ENCODE measurements at places on chromosomes 2 and 18.

GRCh38 chr18:55119434-55119833 is 160.2 kb upstream of the CCDC68 start:
- H3K27me3 ChIP-seq = no peaks in the 10 kb centered on the region
- DNase-seq = no peak
- no peaks in the 10 kb centered on the region for H3K36me3 ChIP-seq
- no peaks in the 10 kb centered on the region for H3K4me1 ChIP-seq
- no peak overlapping the region for H3K4me3 ChIP-seq

GRCh38 chr18:46054956-46055837 is 16.9 kb downstream of the PSTPIP2 start:
- H3K4me1 ChIP-seq = no peaks in the 10 kb centered on the region
- no peaks in the 10 kb centered on the region for H3K36me3 ChIP-seq
- no peak overlapping the region for H3K27ac ChIP-seq
- H3K27me3 ChIP-seq = no peaks in the 10 kb centered on the region
- no peak overlapping the region for H3K4me3 ChIP-seq

GRCh38 chr2:182650704-182651103 is 65.4 kb upstream of the DNAJC10 start:
- H3K36me3 ChIP-seq = no peaks in the 10 kb centered on the region
- H3K27ac ChIP-seq = no peak overlapping the region
- H3K27me3 ChIP-seq = no peaks in the 10 kb centered on the region
- H3K4me3 ChIP-seq = no peak overlapping the region

DNA sequence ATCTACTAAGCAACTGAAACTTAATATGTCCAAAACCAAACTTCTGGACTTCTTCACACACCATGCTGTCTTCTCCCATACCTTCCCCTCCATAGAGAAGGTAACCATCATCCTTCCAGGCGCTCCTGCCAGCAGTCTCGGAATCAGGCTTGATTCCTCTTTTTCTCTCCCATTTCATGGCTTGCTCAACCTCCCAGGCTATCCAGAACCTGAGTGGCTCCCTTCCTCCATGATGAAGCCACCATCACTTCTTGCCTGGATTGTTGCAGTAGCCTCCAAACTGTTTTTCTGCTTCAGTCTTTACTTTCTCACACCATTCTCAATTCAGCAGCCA is 40.1 kb upstream of the NDUFV2 start:
- H3K4me1 ChIP-seq = no peaks in the 10 kb centered on the region
- DNase-seq = no peak
- H3K27me3 ChIP-seq = no peaks in the 10 kb centered on the region

- H3K4me3 ChIP-seq = no peak overlapping the region
- no peak overlapping the region for H3K27ac ChIP-seq
- no peaks in the 10 kb centered on the region for H3K27me3 ChIP-seq
- no peaks in the 10 kb centered on the region for H3K4me1 ChIP-seq
- no peak for DNase-seq
These were observed 104.5 kb upstream of the YWHAQ start for GRCh38 chr2:9735335-9735734.

DNA sequence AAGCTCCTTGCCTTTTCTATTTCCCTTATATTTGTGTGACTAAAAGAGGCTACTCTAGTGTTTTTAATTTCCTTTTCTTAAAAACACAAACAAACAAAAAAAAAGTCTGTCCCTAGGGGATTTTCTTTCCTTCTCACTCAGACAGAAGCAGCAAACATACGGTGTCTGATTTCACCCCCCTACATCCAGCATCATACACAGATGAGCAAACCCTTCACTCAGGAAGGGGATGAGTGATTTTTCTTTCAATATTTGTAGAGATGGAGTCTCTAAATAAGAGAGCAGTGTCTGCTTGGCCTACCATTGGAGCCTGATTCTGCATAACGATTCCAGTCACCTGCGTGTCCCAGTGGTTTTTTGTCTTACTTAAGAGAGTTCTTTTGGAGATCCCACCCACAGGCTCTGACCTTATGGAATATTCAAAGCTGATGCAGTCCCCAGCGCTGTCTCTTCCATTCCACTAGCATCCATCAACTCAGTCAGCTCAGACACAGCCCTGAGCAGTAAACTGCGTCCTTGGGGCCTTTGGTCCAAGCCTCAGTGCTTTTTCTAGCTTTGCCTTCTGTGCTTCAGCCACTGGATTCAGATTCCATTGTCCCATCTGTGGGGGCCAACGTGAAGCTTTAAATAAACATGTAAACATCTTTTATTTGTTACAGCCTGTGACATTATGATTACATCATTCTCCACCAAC is 52.6 kb upstream of the TPO start:
- no peaks in the 10 kb centered on the region for H3K36me3 ChIP-seq
- H3K27ac ChIP-seq = no peak overlapping the region
- no peaks in the 10 kb centered on the region for H3K4me1 ChIP-seq
- peaks cover 3% of the 10 kb centered on the region for H3K27me3 ChIP-seq
- no peak for DNase-seq

- H3K36me3 ChIP-seq = no peaks in the 10 kb centered on the region
- no peak overlapping the region for H3K4me3 ChIP-seq
- DNase-seq = peak; percentile 41
- no peaks in the 10 kb centered on the region for H3K4me1 ChIP-seq
These were observed 92.8 kb downstream of the RTN4 start for GRCh38 chr2:54957321-54957999.

- H3K36me3 ChIP-seq = no peaks in the 10 kb centered on the region
- peak; percentile 78 for DNase-seq
- no peak within 1 kb of the TSS for H3K27ac ChIP-seq
These were observed at the start of gene SCG2 for GRCh38 chr2:223601932-223602666. Gene SCG2, minus strand, starts transcription at chr2:223602361. Its CDS starts 3,079 bp downstream, at chr2:223599282.

DNA sequence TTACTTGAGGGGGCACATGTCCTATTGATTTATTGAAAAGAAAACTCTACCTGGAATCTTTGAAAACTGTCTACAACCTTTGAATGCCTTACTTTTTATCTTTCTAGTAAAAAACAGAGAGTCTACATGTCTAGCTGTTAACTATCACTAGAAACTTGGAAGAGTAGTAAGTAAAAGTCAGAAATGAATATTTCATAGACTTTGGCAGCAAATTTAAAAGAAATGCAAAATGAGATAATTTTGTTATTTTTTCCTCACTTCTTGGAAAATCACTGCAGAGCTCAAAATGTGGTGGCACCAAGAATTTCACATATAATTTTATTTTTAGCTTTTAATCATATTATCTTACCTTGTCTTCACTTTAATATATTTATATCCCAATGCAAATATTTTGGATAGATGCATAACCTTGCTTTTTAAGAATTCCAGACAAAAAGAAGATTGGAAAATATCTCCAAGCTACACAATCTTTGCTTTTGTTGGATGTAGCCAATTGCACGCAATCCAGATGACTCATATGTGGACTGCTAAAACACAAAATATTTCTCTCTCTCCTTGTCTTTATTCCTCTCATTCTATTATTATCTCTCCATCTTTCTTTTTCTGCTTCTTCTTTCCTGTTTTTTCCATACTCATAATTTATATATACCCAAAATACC is 92.2 kb upstream of the DSEL start:
- DNase-seq = no peak
- H3K4me3 ChIP-seq = no peak overlapping the region
- no peak overlapping the region for H3K27ac ChIP-seq
- H3K36me3 ChIP-seq = no peaks in the 10 kb centered on the region

- H3K36me3 ChIP-seq = no peaks in the 10 kb centered on the region
- no peak overlapping the region for H3K4me3 ChIP-seq
- H3K27ac ChIP-seq = no peak overlapping the region
These were observed 5.5 kb upstream of the ARL4C start for GRCh38 chr2:234502285-234502918.

DNA sequence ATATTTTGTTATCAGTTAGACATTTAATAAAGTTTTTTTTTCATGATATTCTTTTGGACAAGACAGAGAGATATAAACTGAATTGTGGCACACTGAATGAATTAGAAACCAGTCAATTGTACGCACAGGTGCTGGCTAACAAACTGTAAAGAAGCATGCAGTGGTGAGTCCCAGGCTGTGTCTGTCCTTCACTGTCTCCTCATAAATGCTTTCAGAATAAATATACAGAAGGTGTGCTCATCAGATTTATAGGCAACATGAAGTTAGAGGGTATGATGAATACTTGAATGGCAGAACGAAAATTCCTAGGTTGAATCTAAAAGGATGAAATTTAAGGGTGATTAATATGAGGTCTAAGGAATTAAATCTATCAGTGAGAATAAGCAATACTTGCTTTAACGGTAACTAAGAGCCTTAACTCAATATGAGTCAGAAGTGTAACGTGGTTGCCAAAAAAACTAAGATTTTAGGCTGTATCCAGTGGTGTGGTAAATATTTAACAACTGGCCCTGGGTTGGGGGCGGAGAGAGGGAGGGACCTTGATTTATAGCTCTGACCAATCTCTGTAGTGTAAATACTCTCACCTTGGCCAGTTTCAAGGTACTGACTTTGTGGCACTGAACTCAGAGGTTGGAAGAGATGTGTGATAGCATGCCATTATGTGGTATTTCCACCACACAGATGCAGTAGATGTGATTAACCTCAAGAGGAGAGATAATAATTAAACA is 41.9 kb upstream of the AAK1 start:
- H3K4me1 ChIP-seq = peaks cover 16% of the 10 kb centered on the region
- no peak overlapping the region for H3K4me3 ChIP-seq
- no peaks in the 10 kb centered on the region for H3K36me3 ChIP-seq
- DNase-seq = no peak

DNA sequence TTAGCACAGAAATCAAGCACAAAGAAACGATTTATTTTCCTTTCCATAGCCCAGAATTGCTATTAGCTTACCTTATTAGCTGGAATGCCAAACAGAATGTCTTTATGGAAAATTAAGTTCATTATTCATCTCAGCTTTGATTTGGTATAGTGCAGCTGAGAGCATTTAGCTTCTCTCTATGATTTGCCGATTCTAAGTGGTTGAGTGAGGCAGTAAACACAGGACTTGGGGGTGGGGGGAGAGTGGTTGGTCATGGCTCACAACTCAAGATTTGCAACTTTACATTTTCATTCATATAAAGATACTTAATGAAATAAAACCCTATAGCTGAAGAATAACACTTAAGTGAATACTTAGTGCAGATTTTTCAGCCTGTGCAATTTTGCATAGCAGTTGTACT is 395.2 kb downstream of the TGIF1 start:
- DNase-seq = no peak
- H3K36me3 ChIP-seq = no peaks in the 10 kb centered on the region
- H3K27ac ChIP-seq = no peak overlapping the region
- H3K27me3 ChIP-seq = no peaks in the 10 kb centered on the region
- no peak overlapping the region for H3K4me3 ChIP-seq

DNA sequence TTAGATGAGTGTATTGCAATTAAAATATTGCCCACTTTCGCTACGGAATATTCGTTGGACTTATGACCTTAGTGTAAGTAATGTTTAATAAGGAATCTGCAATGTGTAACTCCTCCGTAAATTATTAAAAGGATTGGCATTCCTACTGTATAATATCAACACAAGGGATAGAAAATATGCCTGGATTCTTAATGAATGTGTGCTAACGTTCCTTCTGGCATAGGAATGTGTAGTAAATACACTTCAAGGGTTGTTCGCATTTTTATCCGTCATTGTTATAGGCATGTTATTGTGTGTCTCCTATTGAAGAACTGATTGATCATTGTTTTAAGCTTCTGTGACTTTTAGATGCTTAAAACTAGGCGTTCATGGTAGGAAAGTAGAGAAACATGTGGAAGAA is 134.5 kb downstream of the NEDD4L start:
- no peak overlapping the region for H3K4me3 ChIP-seq
- H3K36me3 ChIP-seq = no peaks in the 10 kb centered on the region
- no peaks in the 10 kb centered on the region for H3K4me1 ChIP-seq
- no peaks in the 10 kb centered on the region for H3K27me3 ChIP-seq

GRCh38 chr2:152558158-152558984 is 158.9 kb downstream of the PRPF40A start:
- peaks cover 20% of the 10 kb centered on the region for H3K4me1 ChIP-seq
- H3K27me3 ChIP-seq = no peaks in the 10 kb centered on the region
- peak overlapping the region; percentile 74 for H3K27ac ChIP-seq

- H3K36me3 ChIP-seq = no peaks in the 10 kb centered on the region
- no peaks in the 10 kb centered on the region for H3K27me3 ChIP-seq
- no peak for DNase-seq
These were observed 652.7 kb downstream of the DCDC2C start for GRCh38 chr2:4356109-4356508.

DNA sequence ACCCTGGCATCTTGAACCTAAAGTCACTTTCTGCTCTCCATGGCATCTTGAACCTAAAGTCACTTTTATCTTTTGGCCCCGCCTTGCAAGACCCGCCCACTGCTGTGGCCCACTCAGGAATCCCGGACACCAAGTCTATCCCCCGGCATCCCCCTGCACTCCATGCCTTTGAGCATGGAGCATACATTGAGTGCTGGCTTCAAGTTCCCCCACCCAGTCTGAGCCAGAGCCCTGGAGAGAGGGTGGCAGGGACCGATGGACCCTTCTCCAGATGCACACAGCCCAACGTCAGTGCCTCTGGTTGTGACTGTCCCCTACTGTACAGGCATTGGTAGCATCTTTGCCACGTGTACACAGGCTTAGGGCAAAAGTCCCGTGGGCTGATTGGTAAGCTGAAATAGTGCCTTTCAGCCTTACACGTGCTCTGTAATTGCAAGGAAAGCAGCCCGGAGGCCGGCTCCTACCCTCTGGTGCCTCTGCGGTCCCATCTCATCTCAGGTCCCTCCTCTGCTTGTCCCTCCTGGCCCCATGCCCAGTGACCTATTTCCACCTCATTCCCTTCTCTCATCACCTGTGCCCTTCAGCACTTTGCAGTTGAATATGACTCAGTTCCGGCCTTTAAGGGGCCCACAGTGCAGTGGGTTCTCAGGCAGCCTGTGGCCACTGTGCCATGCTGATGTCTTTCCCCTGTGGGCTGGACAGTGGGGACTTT is 154.0 kb downstream of the INHBB start:
- no peak overlapping the region for H3K4me3 ChIP-seq
- H3K27me3 ChIP-seq = peaks cover 7% of the 10 kb centered on the region
- H3K27ac ChIP-seq = no peak overlapping the region
- H3K4me1 ChIP-seq = no peaks in the 10 kb centered on the region

- no peaks in the 10 kb centered on the region for H3K36me3 ChIP-seq
- no peaks in the 10 kb centered on the region for H3K27me3 ChIP-seq
- no peaks in the 10 kb centered on the region for H3K4me1 ChIP-seq
- H3K27ac ChIP-seq = no peak overlapping the region
These were observed 36.4 kb upstream of the SLC14A1 start for GRCh38 chr18:45687621-45688020.

GRCh38 chr2:169734169-169734847 is 676 bp downstream of the KLHL23 start:
- H3K36me3 ChIP-seq = peaks cover 13% of the 10 kb centered on the region
- H3K27ac ChIP-seq = peak overlapping the region; percentile 46
- peak overlapping the region; percentile 76 for H3K4me3 ChIP-seq

DNA sequence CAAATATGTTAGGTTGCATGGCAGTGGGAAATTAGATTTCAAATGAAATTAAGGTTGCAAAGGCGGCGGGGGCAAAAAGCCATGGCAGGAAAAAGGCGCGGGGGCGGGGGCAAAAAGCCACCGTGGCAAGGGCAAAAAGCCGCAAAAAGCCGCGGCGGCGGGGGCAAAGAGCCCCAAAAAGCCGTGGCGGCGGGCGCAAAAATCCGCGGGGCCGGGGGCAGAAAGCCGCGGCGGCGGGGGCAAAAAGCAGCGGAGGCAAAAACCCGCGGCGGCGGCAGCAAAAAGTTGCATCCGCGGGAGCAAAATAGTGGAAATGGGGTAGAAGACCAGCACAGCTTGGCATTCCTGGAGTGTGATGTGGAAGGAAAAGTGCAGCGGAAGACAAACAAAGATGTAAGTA is 417.1 kb downstream of the ANKRD30B start:
- H3K27me3 ChIP-seq = no peaks in the 10 kb centered on the region
- no peak overlapping the region for H3K4me3 ChIP-seq
- DNase-seq = no peak
- no peaks in the 10 kb centered on the region for H3K4me1 ChIP-seq
